ENCODE measurements at places on chromosomes 16 and 17.

- no peak for DNase-seq
Observed at GRCh38 chr16:66610111-66610820, 5.8 kb downstream of the CMTM3 start.

- no peak for DNase-seq
Observed at GRCh38 chr17:323721-324571, 28.7 kb downstream of the RPH3AL start.

DNA sequence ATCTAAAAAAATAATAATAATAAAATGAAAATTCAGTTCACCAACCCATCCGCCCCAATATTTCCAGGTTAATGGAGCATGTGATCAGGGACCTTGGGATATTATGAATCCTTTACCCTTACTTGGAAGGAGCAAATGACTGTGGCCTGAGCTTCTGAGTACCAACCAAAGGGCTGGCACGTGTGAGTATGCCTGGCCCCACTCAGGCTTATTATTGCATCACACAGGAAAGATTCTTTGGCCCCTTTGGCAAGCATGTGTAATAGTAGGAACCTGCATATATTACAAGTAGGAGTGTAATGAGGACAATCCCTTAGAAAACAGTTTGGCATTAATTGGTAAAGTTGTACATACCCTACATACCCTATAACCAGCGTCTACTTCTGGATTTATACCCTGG lies 7.2 kb upstream of the C17orf78 start:
- no peak for DNase-seq

DNA sequence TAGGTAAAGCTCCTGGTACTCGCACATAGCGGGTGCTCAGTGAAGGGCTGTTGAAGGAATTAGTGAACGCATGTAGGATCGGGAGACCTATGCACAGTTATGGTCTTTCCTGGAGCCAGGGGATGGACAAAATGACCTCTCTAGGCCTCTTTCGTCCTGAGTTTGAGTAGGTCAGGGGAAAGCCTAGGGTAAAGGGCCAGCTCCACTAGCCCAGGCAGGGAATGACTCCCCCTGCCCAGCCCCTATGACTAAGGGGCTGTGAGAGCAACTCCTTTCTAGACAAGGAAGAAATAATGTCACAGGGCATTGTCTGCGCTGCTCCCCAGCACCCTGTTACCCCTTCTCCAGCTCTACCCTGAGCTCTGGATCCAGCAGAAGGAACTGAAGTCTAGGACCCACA lies 24.6 kb upstream of the FMNL1 start:
- DNase-seq = no peak

GRCh38 chr16:87376660-87377059 lies 6.9 kb downstream of the FBXO31 start:
- no peak for DNase-seq
